ENCODE measurements at places on chromosomes 1 and 21.

- DNase-seq, result no peak
These were observed 77.7 kb downstream of the KIRREL1 start for GRCh38 chr1:158071138-158071537.

DNA sequence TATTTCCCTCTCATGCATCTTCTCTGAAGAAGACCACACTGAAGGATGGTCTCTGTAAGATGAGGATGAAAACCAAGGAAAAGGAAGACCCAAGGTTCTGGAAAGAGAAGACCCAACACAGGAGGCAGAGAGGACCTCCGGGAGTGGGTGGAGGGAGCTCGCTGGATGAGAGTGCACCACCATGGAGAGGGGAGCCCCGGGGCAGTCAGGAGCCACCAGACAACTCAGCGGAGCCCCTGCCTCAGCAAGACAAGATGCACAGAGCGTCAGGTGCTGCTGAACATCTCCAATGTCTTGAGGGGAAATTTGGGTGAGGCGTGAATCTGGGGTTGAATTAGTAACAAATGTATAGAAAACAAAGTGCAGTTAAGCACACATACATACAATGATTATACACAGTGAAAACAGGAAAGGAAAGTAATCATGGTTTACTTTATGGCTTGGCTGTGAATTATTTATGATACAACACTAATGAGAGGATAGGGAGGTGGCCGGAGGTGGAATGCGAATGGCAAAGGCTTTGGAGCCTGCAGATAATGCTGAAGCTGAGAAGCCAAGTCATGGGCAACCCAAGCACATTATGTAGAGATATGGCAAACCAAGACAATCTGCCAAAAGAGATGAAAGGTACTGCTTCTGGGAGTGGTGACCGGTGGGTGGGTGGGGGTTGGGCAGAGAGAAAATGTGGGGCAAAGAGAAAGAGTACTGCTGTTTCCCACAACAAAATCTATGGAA is 80.4 kb upstream of the EDN2 start:
- DNase-seq, result no peak

GRCh38 chr1:30196872-30197638 is 526.3 kb downstream of the MATN1 start:
- no peak for DNase-seq

GRCh38 chr1:158003406-158003800 is 10.0 kb downstream of the KIRREL1 start:
- DNase-seq, result no peak

- DNase-seq, result no peak
These were observed 14.6 kb upstream of the RC3H1 start for GRCh38 chr1:174036798-174037197.

DNA sequence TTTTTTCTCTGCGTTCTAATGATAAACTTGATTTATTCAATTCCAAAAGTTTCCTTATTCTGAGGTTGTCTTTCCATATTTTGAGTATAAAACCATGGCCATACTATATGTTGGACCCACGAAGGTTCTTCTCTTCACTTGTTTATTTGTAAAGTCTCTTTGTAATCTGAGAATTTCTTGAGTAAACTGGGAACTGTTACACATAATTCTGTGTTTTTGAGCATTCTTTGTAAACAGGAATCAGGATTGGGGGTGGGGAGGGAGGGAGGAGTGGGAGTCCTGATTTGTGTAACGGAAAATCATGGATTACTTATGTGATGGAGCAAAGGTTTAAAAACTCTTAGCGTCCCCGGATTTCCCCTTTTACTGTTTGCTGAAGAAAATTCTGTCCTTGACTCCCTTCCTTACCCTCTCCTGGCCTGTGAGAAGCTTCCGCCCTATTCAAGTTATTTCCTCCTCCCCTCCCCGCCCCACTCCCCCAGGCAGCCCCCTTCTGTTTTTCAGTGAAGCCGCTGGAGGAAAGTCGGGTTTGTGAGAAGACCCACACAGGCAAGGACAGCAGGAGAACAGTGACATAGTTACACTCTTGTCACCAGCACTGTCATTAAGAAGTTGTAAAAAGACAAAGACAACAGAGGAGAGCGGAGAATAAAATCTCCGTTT is 6.4 kb upstream of the NBPF11 start:
- DNase-seq, result no peak

DNA sequence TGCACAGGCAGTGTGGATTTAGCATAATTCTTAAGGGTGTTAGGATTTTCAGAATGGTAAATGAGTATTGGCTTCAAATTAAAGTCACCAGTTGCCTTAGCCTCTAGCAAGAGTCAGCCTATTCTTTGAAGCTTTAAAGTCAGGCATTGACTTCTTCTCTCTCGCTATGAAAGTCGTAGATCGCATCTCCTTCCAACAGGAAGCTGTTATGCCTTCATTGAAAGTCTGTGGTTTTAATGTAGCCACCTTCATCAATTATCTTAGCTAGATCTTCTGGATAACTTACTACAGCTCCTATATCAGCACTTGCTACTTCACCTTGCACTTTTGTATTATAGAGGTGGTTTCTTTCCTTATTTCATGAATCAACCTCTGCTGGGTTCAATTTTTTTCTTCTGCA is 320.2 kb downstream of the PTPRC start:
- DNase-seq, result no peak

DNA sequence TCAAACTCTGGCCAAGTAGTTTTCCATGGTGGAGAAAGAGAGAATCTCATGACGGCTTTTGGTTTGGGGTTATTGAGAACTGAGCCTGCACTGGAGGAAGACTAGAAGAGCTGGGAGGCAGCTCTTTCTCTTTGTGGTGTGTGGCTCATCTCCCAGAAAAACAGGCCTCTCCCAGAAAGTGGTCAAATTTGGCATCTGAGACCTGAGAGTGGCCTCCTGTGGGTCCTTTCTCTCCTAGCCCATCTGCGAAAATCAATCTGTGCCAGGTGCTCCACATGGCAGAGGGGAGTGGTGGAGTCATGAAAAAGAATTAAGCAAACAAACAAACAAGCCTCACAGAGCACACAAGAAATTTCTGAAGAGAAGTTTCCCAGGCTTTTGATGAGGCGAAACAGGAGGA is 305.0 kb downstream of the ST6GALNAC3 start:
- no peak for DNase-seq

DNA sequence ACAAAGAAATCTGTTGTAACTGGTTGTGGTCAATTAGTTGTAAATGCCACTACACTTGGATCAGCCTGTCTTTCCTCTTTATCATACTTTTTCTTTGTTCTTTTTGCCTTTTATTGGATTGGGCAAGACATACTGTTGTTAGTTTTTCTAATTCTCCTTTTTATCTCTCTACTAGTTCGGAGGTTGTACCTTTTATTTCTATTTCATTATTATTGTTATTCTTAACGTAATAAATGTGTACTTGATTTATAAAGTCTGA is 59.2 kb downstream of the IVNS1ABP start:
- no peak for DNase-seq

- DNase-seq, result no peak
These were observed 18.9 kb upstream of the SPATC1L start for GRCh38 chr21:46203203-46203600.

- DNase-seq, result no peak
These were observed 467.5 kb downstream of the PTPRU start for GRCh38 chr1:29703596-29704370.

DNA sequence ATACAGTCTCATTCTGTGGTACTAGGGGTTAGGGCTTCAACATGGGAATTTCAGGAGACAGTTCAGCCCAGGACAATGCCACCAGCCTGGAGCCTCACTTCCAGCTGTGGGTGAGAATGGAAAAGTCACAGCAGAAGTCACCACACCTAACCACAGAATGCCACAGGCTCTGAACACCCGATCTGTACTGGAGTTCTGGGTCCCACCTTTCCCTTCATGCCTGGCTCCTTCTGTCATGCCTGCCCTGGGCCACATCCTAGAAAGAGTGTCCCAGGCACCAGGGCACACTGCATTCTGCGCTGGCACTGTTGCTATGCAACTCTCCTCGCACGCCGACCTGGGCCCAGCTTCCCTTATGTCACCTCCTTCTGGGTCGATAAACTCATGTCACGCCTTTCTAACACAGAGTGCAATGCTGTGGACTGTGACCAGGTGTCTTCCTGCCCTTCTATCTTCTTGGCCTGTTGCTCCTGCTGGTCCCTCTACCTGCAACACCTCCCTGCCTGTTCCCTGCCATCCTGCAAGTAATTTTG is 21.2 kb downstream of the RCSD1 start:
- DNase-seq, result no peak

GRCh38 chr1:85375493-85375892 is 89.5 kb downstream of the DDAH1 start:
- no peak for DNase-seq

GRCh38 chr1:44254392-44254910 is 41.2 kb downstream of the DMAP1 start:
- no peak for DNase-seq
